ENCODE measurements at places on chromosomes 1 and 21.

GRCh38 chr1:193335806-193336428 lies 149.5 kb upstream of the B3GALT2 start:
- DNase-seq, result no peak

DNA sequence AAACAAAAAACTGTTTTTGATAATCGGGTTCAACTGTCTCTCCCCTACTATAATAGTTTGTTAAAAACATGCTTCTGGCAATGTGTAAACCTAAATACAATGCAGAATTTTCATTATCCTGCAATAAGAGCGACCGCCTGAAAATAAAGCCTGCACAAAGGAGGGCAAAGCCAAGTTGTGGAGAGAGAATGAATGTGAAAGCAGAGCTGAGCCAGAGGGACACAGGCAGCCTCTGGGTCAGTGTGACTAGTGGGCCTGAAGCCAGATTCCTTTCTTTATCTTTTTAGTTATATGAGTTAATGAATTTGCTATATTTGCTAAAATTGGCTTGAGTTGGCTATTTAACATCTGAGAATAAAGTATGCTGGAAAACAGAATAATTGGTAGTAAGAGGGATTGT lies 615.2 kb downstream of the PLA2G4A start:
- no peak for DNase-seq

- no peak for DNase-seq
Observed at GRCh38 chr1:109977225-109977624, 7.3 kb upstream of the AHCYL1 start.

DNA sequence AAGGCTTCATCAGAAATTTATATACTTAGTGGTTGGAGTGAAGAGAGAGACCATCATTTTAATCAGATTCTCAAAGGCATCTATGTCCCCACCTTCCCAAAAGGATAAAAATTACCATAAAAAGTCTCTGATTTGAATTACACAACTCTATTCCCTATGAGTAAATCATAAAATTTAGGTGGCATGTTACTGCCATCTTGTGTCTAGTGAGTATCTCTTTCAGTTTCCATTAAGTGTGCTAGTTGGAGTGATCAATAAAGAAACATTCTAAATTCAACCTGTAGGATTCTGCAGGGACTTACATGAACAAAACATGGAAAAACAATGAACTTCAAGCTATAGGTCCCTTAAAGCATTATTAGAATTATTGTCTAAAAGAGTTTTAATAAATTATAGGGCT lies 655.4 kb downstream of the LTN1 start:
- no peak for DNase-seq

- DNase-seq, result no peak
Observed at GRCh38 chr21:41817877-41818855, 51.3 kb upstream of the RIPK4 start.

- no peak for DNase-seq
Observed at GRCh38 chr1:7729761-7730160, 41.3 kb upstream of the VAMP3 start.

- no peak for DNase-seq
Observed at GRCh38 chr1:16926491-16927073, 4.9 kb downstream of the CROCC start.

DNA sequence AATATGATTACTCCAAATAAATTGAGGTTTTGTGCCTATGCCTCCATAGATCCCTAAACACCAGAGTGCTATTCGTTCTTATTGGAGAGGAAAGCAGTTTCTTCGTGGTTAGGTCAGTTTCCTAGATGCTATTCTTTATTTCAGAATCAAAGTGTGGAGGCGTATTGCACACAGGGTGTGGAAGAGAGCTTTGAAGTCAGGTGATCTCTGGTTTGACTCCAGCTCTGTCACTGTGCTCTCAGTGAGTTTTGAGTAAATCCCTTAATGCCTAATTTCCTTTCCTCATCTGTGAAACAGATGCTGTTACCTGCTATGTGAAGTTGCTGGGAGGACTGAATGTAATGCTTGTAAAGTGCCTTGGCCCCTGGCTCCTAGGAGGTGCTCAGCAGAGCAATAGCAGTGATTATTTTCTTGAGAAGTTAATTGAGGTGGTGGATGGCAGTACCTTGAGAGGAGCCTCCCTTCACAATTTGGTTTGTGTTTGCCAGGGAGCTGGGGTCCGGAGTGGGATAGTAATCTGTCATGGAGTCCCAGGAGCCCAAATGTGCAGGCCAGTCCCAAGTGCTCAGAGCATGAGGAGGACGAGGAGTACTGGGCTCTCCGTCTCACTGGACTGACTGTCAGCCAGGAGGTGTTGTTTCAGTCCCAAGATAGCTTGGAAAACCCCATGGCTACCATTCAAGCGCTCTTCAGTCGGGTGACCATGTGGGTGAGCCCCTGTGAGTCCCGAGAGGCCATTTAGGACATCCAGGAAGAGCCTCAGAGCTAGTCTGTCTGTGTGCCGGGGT lies 14.9 kb downstream of the NTPCR start:
- no peak for DNase-seq

DNA sequence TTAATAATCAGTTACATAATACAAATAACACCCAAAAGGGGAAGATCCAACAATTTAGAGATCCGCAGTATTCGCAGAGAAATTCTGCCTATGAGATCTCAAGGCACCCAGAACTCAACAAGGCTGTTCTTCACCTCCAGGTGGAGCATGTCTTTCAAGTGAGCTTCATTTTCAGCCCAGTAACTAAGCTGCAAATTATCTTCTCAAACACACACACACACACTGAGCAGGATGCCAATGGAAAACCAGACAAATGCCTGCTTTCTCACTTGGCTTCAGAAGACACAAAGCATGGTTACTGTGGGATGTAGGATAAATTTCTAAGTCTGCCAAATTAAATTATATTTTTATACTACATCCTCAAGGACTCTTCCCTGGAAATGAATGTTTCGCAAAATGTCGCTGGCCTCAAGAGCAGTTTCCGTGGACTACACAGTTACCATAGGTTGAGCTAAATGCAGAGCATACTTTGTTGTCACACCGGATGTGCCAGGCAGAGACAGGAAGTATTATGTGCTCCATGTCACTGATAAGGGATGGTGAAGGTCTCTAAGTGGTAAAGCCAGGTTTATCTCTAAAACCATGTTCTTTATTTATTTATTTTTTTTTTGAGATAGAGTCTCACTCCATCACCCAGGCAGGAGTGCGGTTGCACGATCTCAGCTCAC lies 30.3 kb downstream of the UBR4 start:
- peak; percentile 14 for DNase-seq

DNA sequence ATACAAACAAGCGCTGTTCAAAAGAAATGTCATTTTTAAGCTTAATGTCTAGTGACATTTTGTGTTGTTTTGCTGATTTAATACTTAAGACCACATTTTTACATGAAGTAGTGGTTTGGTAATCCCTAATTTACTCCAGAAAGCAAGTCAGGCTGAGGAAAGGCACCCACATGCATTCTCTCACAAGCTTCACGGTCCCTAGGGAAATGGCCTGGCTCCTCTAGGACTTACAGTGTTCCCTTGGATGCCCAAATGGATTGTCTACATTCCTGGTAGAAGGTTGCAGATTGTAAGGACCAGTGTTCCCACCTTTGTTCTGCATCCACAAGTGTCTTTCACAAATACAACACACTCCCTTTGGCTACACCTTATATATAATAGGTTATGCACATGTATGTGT lies 9.5 kb downstream of the GPSM2 start:
- DNase-seq, result no peak

DNA sequence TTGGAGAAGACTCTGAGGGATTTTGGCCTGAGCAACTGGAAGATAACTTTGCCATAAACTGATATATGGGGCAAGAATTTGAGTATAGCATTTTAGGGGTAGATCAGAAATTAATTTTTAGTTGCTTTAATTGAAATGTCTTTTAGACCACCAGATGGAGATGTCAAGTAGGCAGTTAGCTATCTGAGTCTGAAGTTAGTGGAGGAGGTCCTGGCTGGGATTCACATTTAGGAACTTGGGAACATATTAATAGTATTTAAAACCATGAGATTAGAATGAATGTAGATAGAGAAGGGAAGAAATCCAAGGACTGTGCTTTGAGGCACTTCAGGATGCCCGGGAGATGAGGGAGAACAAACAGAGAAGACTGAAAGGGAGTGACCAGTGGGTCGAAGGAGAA lies 32.6 kb downstream of the SLC44A3 start:
- no peak for DNase-seq

GRCh38 chr1:183817576-183818288 lies 12.8 kb downstream of the RGL1 start:
- DNase-seq, result no peak

All from stimulated activated CD8-positive, alpha-beta memory T cell treated with anti-CD3 and anti-CD28 coated beads, Interleukin-7, amount 100 ng/mL, for 4 hours (primary cell).